ENCODE measurements at places on chromosomes 12 and 14.

DNA sequence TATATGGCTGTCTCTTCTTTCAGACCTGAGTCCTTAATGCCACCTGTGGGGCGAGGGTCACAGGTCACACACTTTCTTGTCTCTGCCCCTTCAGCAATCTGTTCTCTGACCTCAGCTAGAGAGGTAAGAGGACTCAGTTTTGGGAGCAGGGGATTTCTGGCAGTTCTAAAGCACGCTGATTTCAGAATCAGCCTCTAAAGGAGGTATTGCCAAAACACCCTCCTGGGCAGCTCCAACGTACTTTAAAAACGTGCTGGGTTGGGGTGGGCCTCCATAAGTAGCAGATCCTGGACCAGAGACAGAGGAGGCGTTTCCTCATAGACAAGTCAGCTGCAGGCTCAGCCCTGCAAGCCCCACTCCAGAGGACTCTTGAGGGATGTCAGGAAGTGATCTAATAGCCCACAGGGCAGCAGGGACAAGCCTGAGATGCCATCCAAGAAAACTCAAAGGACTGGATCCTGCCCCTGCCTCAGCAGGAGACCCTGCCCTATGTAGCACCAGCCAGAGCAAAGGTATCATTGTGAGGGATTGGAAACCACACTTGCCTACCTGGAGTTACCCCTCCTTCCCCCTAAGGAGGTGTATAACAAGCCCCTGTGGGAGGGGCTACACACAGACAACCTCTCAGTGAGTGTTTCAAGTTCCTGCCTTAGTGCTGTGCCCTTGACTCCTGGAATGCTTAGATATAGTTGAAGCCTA is 8.5 kb downstream of the CTDSP2 start:
- no peak for DNase-seq

DNA sequence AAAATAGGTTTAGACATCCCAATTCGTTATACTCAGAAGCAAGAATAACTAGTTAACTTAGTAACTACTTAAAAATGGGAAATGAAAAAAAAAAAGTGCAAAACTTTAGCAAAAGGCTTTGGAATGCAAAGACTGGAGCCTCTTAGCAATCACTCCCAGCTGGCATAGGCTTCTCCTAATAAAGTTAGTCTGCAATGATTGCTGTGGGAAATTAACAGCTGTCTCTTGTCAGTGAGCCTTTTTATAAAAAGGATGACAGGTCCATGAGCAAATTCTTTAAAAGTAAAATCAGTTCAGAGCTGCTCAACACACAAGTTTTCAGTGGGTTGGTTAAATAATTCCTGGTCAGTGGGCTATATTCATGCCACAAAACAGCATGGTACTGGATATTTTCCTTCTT is 7.4 kb upstream of the SYCP3 start:
- no peak for DNase-seq

DNA sequence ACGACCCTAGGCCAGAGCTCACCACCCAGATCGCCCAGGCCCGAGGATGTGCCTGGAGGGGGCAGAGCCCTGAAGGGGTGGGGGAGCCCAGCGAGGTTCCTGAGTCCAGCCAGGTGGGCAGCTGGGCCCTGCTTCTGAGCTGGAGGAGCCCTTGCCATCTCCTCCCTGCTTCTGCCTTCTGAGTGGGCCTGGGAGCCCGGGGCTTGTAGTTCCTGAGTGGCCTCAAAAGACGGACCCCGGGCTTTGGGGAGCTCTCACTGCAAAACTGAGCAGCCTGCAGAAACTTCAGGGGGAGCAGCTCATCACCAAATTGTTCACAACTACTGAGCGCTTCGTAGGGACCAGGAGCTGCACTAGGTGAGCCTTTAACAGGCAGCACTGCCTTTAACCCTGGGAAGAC is 112.1 kb downstream of the NCOR2 start:
- DNase-seq: no peak

DNA sequence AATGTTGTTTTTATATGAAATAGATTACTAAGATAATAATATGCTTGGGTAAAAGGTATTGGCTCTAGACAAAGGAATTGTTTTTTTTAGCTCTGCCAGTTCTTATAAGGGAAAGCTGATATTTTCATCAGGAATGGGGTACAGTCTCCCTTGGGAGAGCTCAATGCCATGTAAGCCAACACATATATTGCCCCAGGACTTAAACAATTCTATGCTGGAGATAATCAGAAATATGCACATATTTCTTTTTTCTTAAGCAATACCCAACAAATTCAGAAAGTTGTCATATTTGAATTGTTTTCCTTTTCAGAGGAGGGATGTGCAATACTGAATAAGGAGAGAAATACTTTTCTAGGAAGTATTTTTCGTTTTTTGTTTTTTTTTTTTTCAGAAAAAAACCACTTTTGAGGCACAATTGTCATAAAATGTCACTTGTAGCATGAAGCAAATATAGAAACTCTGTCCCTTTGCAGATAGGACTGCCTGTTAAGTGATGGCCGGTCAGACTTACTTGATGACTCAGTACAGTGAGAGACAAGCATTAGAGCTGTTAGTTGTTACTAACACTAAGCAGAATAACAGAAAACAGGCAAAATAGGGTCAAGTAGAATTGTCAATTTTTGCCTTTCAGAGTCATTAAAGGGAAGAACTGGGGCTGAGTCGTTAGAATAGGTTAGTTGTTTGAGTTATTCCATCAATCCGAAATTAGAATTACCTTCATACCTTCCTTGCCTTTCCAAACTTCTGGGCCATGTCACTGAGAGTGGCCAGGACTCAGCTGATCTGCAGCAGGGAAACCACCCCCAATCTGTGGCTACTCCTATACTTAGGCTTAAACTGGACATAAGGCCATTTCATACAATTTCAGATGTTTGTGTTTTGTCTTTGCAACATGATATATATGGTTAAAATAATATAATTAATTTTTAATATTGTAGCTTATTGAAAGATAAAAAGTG is 168.1 kb downstream of the SLC38A4 start:
- DNase-seq: no peak

All from HCT116 (cell line).